LoVo (cell line): ENCODE measurements at places on chromosomes 5 and 9.

GRCh38 chr5:65151614-65152013 is 330.1 kb downstream of the ADAMTS6 start:
- no peak for DNase-seq

GRCh38 chr5:125198270-125198974 is 452.0 kb upstream of the ZNF608 start:
- DNase-seq = peak; percentile 9

DNA sequence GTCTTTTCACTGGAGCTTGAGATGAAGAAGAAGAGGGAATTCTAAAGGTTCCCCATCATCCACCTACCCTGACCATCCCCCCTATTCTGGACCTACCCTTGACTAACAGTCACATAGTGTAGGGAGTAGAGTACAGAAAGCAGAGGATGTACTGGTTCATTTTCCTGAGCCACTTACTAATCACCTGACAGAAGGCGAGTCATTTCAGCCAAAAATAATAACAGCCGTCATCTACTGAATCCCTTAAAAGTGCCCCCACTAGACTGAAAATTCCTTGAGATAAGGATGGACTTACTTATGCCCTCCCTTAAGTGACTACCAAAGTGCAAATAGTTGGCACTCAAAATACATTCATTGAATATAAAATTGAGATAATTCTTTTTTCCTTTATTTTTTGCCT is 112.2 kb downstream of the FOXD1 start:
- no peak for DNase-seq

DNA sequence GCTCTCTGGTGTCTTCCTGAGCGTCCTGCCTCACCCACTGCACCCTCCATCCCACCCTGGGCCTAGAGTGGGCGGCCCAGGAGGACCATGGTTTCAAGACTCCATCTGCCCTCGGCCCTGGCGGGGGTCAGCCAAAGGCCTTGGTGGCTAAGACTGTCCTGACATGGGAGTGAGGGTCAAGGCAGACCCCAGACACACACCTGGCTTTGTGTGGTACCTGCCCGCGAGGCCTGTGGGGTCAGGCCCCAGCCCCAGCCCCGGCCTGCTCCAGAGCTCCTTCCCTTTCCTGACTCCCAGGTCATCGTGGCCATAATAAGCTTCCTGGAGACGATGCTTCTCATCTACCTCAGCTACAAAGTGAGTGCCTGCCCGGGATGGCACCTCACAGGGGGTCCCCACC is 54.6 kb downstream of the KCNT1 start:
- no peak for DNase-seq

DNA sequence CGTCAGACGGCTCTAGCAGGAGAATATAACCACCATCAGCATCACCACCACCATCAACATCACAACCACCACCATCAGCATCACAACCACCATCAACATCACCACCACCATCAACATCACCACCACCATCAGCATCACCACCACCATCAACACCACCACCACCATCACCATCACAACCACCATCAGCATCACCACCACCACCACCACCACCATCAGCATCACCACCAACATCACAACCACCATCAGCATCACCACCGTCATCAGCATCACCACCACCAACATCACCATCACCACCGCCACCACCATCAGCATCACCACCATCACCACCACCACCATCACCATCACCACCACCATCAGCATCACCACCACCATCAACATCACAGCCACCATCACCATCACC is 210.7 kb downstream of the C9orf50 start:
- no peak for DNase-seq

GRCh38 chr5:11563822-11564221 is 340.4 kb downstream of the CTNND2 start:
- no peak for DNase-seq

DNA sequence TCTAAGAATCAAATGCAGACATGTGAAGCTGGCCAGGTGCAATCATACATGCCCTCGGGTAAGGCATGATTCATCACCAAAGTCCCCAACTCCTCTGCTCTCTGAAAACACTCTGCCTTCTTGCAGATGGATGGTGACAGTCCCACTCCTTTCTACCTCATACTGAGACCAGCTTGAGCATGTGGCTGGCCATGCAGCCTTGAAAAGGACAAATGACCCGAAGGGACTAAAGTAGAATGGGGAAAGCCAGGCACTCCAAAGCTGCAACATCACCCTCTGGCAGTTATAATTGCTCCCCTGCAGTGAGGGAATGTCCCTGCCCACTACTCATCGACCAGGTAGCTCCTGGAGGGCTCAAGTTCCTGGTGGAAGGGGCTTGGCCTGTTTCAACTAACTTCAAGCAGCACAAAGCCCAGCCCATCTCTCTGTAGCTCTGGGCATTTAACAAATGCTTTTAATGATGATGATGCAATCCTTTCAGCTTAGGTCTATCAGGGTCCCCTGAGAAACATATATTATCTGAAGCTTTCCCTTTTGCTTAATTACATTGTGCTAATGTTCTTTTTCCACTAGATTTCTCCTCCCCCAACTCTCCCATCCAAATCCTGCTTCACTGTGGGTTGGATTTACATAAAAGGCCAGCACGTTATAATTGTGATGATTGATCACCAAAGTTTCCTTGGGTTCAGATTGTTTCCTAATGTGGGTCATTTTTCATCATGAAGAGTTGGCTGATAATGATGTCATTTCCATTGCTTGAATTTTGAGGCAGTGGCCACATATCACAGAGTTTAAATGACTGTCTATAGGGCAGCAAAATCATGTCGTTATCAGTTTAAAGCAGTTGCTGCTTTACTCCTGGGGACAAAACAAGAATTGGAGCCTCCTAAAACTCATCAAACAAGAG is 436.5 kb upstream of the SLC30A5 start:
- no peak for DNase-seq

- DNase-seq = no peak
Measured at GRCh38 chr9:111094433-111094924, 56.2 kb upstream of the LPAR1 start.

GRCh38 chr9:112655668-112656067 is 62.2 kb downstream of the INIP start:
- DNase-seq = no peak

- no peak for DNase-seq
Measured at GRCh38 chr5:145637396-145637795, 197.7 kb downstream of the PRELID2 start.

- no peak for DNase-seq
Measured at GRCh38 chr5:23316060-23316591, 191.3 kb upstream of the PRDM9 start.

DNA sequence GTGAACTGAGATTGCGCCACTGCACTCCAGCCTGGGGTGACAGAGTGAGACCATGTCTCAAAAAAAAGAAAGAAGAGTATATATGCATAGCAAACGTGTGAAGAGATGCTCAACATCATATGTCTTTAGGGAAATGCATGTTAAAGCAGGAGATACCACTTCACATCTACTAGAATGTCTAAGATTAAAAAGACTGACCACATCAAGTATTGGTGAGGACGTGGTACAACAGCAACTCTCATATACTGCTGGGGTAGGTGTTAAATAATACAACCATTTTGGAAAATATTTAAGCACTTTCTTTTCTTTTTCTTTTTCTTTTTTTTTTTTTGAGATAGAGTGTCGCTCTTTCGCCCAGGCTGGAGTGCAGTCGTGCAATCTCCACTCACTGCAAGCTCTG is 1.6 kb upstream of the TBC1D13 start:
- DNase-seq = no peak

- DNase-seq = no peak
Measured at GRCh38 chr5:135438636-135439221, 8.4 kb downstream of the DCANP1 start.

DNA sequence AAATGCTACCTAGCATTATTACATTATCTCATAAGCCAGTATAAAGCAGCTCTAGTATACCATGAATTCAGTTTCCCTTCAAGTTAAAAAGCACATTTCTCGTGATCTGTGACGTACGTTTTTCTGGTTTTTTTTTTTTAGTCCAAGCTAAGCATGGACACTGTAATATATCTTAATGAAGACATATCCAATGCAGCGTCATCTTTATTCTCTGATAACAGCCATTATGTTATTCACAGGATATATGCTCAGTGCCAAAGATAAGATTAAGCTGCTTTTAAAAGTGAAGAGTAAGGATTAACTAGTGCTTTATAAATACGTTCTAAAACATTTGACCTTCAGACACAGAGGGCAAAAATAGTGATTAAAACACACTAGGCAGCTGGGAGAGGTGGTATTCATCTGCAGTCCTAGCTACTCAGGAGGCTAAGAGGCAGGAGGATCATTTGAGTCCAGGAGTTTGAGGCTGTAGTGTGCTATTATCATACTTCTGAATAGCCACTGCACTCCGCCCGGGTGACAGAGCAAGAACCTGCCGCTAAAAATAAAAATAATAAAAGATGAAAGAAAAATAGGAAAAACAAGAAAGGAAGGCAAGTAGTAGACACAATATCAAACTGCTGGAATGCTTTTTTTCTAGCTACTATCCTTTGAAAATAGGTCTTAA is 7.7 kb downstream of the CSNK1A1 start:
- no peak for DNase-seq

GRCh38 chr9:129415942-129416651 is 204.8 kb downstream of the C9orf50 start:
- no peak for DNase-seq

- no peak for DNase-seq
Measured at GRCh38 chr5:43193894-43194265, 1.9 kb downstream of the NIM1K start.

DNA sequence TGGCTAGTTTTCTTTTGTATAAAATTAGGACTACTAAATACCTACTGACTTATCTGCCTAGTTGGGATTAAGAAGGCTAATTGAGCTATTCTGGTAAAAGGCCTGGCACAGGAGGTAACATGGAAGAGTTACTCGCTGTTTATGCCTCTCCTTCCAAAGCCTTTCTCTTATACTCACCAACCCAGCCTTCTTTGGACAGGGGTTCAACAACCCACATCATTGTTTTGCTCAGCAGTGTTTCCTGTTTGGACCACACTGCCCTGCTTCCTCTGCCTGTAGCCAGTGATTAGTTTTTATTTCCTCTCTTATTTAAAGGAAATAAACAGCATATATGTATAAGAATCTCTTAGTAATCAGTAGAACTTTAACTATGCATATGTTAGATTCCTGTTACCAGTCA is 85.1 kb upstream of the TLX3 start:
- DNase-seq = no peak

GRCh38 chr5:154367101-154367500 is 78.7 kb upstream of the SAP30L start:
- DNase-seq = no peak
